T-cell (primary cell): ENCODE measurements at places on chromosomes 4 and X. TPM values are rescaled to one million over a fixed set of nuclear protein-coding genes. Genes with fewer than 3 reads are reported as not detected.

DNA sequence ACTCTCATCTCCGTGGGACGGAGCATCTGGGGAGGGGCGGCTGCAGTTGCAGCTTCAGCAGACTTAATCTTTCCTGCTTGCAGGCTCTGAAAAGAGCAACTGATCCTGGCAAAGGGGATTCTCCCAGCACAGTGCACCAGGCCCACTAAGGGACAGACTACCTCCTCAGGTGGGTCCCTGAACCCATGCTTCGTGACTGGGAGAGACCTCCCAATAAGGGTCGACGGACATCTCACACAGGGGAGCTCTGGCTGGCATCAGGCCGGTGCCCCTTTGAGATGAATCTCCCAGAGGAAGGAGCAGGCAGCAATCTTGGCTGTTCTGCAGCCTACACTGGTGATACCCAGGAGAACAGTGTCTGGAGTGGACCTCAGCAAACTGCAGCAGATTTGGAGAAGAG lies 303.3 kb upstream of the FGF16 start:
- peaks cover 3% of the 10 kb centered on the region for H3K27me3 ChIP-seq
- H3K36me3 ChIP-seq = no peaks in the 10 kb centered on the region
- H3K4me3 ChIP-seq = no peak overlapping the region

GRCh38 chr4:120724656-120725055 lies 197.9 kb downstream of the PRDM5 start:
- DNase-seq = no peak
- H3K4me1 ChIP-seq = no peaks in the 10 kb centered on the region
- no peak overlapping the region for H3K27ac ChIP-seq

DNA sequence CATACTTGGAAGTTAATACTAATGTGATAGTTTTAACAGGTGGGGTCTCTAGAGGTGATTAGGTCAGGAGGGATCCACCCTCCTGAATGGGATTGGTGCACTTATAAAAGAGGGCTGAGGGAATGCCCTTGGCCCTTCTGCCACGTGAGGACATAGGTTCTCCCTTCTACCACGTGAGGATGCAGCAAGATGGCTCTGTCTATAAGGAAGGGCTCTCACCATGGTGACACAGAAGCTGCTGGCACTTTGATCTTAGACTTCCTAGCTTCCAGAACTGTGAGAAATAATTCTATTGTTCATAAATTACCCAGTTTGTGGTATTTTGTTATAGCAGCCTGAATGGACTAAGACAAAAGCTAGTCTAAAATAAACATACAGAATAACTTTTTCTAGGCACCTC lies 1.0 kb downstream of the AADAT start:
- no peaks in the 10 kb centered on the region for H3K27me3 ChIP-seq
- H3K36me3 ChIP-seq = no peaks in the 10 kb centered on the region
- H3K4me3 ChIP-seq = no peak overlapping the region
- no peak overlapping the region for H3K27ac ChIP-seq
- no peaks in the 10 kb centered on the region for H3K4me1 ChIP-seq

DNA sequence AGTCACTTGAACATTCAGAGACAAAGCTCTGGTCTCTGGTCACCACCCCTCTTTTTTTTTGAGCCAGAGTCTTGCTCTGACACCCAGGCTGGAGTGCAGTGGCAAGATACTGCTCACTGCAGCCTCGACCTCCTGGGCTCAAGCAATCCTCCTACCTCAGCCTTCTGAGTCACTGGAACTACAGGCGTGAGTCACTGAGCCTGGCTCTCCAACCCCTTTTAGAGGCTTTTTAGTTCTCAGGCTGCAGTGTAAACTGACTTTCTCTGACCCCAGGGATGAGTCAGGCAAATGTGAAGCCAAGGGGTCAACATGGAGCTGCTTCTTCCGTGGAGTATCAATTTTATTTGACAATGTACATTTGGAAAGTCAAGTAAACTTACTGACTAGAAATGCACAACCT lies 229.2 kb downstream of the PTTG2 start:
- H3K4me1 ChIP-seq = no peaks in the 10 kb centered on the region
- H3K4me3 ChIP-seq = no peak overlapping the region
- no peaks in the 10 kb centered on the region for H3K36me3 ChIP-seq
- no peak for DNase-seq

GRCh38 chr4:81845273-81845672 lies 373.6 kb upstream of the RASGEF1B start:
- no peak for DNase-seq
- no peaks in the 10 kb centered on the region for H3K4me1 ChIP-seq
- no peak overlapping the region for H3K4me3 ChIP-seq
- no peaks in the 10 kb centered on the region for H3K27me3 ChIP-seq
- no peaks in the 10 kb centered on the region for H3K36me3 ChIP-seq

- no peaks in the 10 kb centered on the region for H3K27me3 ChIP-seq
- H3K36me3 ChIP-seq = no peaks in the 10 kb centered on the region
- no peak overlapping the region for H3K4me3 ChIP-seq
- no peak overlapping the region for H3K27ac ChIP-seq
Observed at GRCh38 chr4:7389101-7389701, 45.5 kb downstream of the PSAPL1 start.

DNA sequence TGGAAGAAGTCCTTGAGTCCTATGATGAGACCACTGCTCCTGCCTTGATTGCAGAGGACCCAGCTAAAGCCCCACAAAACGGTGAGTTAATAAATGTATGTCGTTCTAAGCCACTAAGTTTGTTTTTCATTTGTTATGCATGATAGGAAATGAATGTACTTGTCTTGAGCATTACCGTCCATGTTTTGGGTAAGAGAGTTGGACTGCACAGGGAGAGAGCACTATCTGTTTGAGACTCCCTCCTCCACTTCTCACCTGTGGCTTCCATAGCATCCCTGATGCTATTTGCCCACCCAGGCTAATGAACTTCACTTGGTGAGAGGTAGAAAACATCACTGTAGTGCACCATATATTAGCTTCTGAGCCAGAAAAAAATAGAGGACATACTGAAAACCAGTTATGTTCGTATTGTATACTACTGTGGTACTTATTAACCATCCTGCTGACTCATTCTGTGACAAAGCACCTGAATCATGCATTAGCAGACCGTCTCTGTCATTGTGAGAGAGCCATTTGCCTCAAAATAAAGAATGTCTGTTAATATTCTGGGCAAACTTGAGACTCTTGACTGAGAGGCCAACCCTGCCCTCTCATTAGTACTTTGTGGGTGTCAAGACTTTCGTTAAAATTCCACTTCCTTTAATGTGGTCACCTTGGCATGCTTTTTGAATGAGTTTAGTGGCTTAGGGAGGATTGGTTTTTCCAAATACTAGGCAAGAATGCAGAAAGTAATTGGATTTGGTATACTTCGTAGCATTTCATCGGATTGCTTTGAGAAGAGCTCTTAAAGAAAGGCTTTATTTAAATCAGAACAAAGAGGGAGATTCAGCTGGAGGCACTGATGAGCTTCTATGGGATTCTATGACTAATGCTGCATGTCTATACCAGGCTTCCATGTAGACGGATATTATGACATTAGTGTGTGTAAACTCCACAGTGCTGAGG lies 99.3 kb upstream of the GRPR start:
- no peaks in the 10 kb centered on the region for H3K36me3 ChIP-seq
- no peak overlapping the region for H3K27ac ChIP-seq
- no peak overlapping the region for H3K4me3 ChIP-seq
- DNase-seq = no peak
- H3K27me3 ChIP-seq = no peaks in the 10 kb centered on the region

DNA sequence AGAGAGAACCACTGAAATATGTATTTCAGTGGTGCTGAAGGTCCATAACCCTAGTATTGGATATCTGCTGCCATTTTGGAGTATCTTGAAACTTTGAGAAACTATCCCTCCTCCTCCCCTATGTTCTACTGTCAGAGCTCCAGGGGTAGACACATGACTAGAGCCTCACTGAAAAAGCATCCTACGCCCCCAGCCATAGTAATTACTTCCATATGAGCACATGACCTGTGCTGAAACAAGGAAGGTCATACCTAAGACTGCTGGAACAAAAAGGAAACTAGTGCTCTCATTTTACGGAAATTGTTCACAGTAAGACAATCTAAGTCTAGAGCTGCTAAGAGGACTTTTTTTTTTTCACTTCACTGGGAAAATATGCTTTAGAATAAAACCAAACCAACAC lies 42.0 kb upstream of the MAPK10 start:
- H3K36me3 ChIP-seq = no peaks in the 10 kb centered on the region
- no peaks in the 10 kb centered on the region for H3K4me1 ChIP-seq
- H3K4me3 ChIP-seq = no peak overlapping the region
- H3K27ac ChIP-seq = no peak overlapping the region
- H3K27me3 ChIP-seq = no peaks in the 10 kb centered on the region
- no peak for DNase-seq

DNA sequence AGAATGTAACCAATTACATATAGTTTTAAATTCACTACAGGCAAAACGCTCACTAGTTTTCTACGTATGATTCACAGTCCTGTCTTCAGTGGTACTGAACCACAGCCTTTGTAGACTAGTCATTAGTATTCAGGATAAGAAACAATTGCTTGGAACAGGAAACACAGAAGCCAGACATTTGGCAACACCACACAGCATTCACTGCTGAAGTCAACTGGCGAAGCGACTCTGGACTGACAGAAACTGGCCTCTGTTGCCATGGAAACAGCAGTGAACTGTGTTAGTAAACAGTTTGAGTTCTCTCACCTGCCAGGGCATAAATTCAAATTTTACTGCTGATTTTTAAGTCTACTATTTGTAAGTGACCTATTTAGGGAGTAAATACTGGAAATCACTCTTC lies 57.6 kb downstream of the MAPK10 start:
- H3K36me3 ChIP-seq = no peaks in the 10 kb centered on the region
- no peaks in the 10 kb centered on the region for H3K27me3 ChIP-seq
- no peaks in the 10 kb centered on the region for H3K4me1 ChIP-seq

DNA sequence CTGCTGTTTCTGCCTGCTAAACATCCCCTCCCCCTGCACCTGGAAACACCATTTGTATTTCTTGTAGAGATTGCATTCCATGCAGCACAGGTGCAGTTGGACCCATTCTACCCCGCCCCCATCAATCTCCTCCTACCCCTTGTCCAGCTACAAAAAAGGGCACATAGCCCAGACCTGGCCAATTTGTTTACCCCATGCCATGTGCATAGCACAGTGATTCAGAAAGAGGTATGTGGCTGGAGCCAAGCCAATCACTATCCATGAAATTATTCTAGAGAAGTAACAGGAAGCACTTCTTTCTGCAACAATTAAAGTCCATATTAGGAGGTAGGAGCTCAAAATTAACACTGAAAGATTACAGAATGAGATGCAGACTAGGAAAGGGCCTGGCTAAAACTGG lies 20.2 kb upstream of the TMEM184C start:
- H3K4me1 ChIP-seq = no peaks in the 10 kb centered on the region
- H3K27ac ChIP-seq = no peak overlapping the region
- H3K27me3 ChIP-seq = no peaks in the 10 kb centered on the region

GRCh38 chr4:44145868-44146267 lies 302.7 kb downstream of the KCTD8 start:
- DNase-seq = no peak
- H3K27ac ChIP-seq = no peak overlapping the region
- no peak overlapping the region for H3K4me3 ChIP-seq

DNA sequence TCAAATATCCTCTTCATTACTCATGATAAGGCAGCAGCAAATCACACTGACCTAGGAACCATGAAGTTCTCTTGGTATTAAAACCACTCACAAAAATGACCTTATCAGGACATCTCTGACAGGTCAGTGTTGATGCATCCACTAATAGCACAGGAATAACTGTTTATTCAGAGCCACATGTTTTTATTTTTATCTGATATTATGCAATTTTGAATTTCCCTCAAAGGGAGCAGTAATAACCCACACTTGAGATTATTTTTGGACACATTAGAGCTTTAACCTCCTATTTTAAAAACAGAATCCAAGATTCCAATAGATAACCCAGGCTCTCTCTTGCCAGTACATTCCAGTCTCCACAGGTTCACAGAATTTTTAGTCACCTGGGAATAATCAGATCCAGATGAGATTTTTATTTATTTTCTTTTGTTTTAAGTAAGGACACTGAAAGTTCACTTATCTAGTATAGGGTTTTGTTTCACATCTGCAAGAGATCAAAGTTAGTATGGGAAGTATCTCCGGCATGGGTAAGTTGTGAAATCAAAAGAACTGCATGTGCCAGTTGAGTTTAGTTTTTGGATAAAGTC lies 36.3 kb upstream of the MYOZ2 start:
- no peak for DNase-seq
- no peaks in the 10 kb centered on the region for H3K27me3 ChIP-seq

DNA sequence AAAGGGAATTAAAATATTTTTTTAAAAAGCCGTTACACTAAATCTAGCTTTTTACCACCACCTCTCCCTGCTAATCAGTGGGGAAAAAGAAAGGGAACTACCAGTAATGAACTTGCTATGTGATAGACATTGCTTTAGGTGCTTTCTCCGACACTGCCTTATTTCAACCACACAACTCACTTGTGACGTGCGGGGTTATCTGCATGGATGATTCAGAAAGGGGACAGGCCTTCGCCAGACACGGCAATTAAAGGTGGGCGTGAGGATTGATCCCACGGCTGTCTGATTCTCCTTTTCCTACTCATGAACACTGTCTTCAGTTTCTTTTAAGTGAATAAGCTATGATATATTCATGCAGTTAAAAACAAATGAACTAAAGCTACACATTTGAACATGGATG lies 882 bp upstream of the CXCR3 start:
- H3K27me3 ChIP-seq = no peaks in the 10 kb centered on the region
- peak; percentile 40 for DNase-seq
- H3K4me3 ChIP-seq = no peak overlapping the region
- H3K27ac ChIP-seq = peak overlapping the region; percentile 88
- H3K36me3 ChIP-seq = no peaks in the 10 kb centered on the region

DNA sequence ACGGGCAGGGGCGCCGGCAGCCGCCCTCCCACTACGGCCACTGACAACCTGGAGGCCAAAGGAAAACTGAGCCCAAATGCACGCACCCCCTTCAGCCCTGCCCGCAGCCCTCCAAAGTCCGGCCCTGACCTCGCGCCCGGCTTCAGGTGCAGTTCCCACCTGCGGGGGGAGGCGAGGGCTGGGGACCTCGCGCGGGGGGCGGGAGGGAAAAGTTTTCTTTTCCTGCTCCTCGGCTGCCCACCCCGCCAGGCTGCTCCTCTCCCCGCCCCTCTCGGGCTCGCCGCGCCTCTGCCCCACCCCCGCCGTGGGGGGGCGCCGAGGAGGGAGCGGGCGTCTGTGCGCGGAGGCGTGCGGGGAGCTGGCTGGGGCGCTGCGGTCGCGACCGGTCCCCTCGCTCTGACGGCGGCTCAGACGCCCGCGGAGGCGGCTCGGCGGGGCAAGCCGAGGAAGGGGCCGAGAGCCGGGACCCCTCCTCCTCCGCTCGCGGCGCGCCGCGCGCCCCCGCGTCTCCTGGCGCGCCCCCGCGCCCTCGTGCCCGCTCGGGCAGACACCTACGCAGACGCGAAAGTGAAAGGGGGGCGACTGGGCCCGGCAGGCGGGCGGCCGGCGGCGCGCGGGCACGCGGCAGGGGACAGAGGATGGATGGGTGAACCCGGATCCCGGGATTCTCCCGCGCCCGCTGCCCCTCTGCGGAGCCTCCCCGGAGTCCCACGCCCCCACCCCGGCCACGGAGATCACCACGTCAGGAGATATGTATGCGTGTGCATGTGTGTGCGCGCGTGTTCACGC lies 3.1 kb upstream of the NR3C2 start:
- H3K4me1 ChIP-seq = peaks cover 29% of the 10 kb centered on the region
- H3K27ac ChIP-seq = peak overlapping the region; percentile 71

The F11 gene
- not detected for total RNA-seq

The RADX gene
- total RNA-seq = 10.4 TPM

The PPEF2 gene
- 0.85 TPM for total RNA-seq

The RHOXF2 gene
- not detected for total RNA-seq

The WFS1 gene
- 3.2 TPM for total RNA-seq

The FGF2 gene
- total RNA-seq = 0.13 TPM

The PNCK gene
- total RNA-seq = not detected
